ENCODE measurements at places on chromosomes 5 and 9.
A peak's percentile ranks its signal among the peaks of the same experiment; 100 is the strongest.

GRCh38 chr9:38339087-38339486 is 53.4 kb upstream of the ALDH1B1 start:
- DNase-seq: peak; percentile 30

DNA sequence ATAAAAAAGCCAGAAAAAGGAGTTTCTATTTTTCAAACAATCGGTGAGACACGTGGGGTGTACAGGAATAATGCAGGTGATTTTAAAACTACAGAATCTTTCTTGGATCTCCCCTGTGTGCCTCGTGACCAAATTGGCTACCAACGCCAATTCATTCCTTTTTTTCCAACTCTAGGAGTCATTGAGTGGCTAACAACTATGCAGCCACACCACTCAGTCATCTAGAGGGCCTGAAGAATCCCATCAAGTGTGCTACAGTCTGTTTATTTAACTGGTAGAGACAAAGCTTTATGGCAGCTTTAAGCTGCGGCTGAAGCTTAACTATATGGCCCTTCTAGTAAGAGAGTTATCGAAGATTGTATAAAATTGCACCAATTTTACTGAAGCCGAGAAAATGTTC is 113.1 kb upstream of the NIPBL start:
- no peak for DNase-seq

DNA sequence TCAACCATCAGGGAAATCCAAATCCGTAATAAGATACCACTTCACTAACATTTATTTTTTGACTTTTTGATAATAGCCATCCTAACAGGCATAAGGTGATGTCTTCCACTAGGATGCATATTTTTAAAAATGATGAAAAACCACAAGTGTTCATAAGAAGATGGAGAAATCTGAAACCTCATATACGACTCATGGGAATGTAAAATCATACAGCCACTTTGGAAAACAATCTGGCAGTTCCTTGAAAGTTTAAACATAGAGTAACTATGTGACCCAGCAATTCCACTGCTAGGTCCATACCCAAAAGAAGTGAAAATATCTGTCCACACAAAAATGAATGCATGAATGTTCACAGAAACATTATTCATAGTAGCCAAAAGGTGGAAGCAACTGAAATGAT is 431.0 kb downstream of the ENC1 start:
- DNase-seq: no peak

GRCh38 chr9:35508069-35508468 is 18.2 kb downstream of the RUSC2 start:
- DNase-seq: no peak

GRCh38 chr5:174755106-174755505 is 30.7 kb downstream of the MSX2 start:
- DNase-seq: no peak

- peak; percentile 90 for DNase-seq
Observed at GRCh38 chr9:72526901-72527800, 5.7 kb downstream of the TMC1 start.

- DNase-seq: no peak
Observed at GRCh38 chr5:156473269-156473908, 146.4 kb downstream of the SGCD start.

DNA sequence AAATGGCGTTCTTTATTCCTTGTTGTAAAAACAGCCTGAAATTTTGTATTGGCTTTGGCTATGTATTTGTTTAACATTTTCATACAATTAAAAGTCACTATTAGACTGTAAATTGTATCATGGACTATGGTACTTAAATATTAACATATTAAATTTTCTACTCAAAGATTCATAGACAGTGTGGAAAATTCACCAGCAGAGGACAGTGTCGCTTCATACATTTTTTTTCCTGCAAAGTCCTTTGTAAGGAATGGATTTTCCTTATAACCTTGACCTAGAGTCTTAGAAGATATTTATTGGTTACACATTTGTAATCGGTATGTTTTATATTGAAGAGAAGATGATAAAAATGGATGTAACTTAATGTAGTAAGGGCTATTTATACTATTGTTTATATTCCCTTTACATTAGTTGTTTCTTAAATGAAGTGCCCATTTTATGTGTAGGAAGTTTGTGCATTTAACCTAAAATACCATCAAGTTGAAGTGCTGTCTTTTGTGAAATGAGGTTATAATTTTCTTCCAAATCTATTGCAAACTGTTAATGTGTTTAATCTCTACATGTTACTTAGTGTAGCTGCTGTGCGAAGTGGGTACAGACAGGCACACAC is 150.1 kb downstream of the KDM4C start:
- no peak for DNase-seq

- no peak for DNase-seq
Observed at GRCh38 chr9:87556821-87557220, 59.2 kb downstream of the DAPK1 start.

DNA sequence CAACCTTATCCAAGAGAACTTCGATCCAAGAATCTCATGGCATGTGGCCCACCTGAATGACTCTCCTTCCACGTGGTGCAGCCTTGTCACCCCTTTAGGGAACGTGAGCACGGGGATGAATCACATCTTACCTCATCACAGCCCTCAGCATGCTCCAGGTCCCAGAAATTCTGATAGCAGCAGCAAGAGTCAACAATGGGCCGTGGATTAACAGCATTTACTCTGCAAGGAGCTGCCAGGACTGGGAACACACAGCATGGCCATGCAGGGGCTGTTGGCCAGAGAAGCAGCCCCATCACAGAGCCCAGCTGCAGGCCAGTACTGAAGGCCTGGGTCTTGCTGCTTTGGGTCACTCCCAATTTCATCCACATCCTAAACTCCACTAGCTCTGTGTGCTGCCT is 150.4 kb downstream of the C5orf15 start:
- DNase-seq: no peak

DNA sequence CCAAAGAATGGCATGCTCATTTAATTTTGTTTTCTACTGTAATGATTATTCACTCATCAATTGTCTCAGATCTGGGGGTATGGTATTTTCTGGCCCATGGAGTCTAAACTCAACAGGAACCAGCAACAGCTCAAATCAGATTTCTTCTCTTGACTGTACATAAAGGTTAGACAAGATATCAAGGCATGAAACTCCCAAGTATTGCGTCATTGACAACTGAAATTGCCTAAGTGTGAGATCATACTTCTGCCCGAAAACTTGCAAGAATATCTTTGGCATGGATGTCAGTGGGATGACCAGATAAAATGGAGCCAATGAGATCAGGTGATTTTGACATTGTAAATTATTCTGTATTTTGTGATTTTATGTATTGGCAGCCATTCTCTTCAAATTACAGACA is 141.7 kb upstream of the STK32A start:
- no peak for DNase-seq

GRCh38 chr9:71790296-71790695 is 22.0 kb upstream of the CEMIP2 start:
- DNase-seq: no peak

GRCh38 chr5:136482206-136482605 is 116.9 kb upstream of the TRPC7 start:
- DNase-seq: no peak

- DNase-seq: no peak
Observed at GRCh38 chr5:124675931-124676846, 70.2 kb downstream of the ZNF608 start.

GRCh38 chr5:73441378-73441777 is 7.2 kb downstream of the FOXD1 start:
- no peak for DNase-seq

DNA sequence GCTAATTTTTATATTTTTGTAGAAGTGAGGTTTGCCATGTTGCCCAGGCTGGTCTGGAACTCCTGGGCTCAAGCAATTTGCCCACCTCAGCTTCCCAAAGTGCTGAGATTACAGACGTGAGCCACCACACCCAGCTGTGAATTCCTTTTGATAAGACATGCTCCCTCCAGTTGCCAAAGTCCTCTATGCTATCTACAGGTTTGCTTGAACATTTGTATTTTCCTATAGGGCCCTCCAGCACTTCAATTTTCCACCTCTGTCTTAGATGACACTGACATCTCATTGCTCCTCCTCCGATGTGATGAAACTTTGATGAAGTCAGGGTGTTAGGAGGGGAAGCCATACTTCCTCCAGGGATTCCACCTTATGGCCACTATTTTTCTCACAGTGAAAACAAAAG is 25.2 kb upstream of the CTSV start:
- DNase-seq: no peak

DNA sequence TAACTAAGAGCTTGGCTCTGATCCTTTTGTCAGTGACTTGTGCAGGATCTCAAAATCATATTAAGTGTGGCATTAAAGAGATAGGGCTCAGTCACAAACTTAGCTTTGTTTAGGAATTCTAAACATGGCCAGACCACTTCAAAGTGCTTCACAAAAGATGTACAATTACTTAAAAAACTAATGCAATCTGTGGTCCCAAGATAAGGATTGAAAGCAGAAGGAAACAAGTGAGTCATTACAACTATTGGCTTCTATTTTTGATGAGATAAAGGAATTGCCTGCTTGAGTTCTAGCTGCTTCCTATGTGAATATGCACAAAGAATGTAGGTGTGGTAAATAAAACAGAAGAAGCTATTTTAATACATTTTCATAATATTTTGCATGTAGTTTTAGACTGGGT is 44.9 kb upstream of the SLC12A2 start:
- no peak for DNase-seq

DNA sequence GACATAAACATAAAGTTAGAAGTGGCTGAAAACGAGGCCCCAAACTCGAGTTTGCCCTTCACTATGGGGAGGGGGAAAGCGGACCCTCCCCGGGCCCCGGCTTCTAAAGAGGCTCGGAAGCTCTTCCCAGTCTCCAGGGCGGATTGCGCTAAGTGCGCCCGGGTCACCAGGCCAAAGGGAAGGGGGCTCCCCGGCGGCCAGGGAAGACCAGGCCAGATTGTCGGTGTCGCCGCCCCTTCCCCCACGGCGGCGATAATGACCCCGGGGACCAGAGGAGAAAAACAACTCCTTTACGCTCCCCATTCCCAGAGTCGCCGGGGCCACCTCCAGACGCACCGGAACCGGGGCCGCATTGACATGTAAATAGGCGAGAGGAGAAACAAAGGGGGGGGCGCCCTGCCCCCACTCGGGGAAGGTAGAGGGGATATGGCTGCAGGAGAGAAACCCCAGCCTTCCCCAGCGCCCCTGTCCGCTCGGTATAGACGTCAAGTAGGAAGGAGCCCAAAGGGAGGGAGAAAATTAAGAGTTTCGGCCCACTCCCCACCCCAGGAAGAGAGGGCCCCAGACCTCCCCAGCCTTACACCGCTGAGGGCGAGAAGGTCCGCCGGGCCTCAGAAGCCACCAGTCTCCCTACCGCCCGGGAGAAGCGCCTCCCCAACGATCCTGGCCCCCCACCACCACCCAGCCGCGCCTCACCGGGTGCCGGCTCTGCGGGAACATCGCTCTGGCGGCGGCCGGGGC is 1.7 kb downstream of the TLE1 start:
- no peak for DNase-seq

DNA sequence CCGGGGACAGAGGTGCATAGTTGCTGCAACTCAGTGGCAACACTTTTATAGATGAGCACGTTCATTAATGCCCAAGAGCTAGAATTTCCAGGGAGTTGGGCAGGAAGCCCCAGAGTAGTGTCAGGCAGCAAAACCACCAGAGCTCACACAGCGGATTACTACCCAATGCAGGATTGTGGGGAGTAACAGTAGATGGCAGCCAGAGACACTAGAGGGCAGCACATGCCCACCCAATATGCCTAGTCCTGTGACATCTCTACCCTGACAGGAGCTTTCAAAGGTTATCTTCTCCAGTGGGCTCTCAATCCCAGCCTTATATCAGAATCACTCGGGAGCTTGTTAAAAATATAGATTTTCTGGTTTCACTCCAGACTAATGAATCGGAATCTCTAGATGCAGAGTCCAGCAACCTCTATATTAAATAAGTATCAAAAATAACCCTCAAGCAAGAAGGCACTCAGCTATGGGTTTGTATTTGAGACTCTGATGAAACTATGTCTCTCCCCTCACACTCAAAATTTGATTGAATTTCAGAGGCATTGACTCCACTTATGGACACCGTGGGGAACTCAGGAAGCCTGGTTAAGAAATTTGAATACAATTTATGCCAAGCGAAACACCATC is 58.4 kb upstream of the PHF24 start:
- peak; percentile 91 for DNase-seq

DNA sequence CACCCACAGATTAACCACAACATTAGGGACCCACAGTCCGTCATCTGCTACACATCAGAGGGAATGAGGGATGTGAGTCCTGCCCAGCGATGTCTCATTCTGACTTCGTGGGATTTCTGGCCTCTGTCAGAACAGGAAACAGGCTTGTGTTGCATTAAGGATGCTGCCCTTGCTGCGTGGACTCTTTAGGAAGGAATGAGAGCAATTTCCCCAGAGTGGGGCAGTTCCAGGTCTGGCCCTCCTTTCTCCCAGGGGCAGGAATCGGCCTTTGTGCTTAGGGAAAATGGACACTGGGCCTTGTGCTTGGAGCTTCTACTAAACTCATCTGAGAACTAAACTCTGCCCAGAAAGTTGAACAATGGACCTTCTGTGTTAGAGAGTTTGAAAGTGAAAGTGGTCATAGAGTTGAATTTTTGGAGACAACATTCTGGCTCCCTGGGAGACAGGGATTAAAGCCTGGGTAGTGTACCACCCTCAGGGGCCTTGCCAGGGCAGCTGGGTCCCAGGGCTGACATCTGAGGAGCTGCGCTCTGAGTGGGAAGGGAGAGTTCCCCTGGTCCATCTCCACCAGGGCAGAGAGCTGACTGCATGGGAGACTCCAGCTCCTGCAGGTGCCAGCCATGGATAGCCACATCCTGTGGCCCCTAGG is 37.8 kb upstream of the S1PR3 start:
- no peak for DNase-seq

DNA sequence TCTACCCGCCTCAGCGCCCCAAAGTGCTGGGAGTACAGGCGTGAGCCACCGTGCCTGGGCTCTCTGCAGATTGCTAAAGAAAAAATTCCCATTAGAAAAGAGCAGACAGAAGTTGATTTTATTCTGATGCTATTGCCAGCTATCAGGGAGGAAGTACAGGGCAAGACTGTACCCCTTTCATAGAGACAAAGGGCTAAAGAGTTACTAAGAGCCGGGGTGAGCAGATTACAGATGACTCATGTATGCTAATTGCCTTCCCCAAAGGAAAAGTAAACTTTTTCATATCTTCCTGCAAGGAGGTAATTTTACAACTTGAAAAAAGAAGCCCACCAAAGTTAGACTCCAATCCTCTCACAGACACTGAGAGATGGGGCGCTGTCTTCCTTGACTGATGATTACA is 42.3 kb upstream of the MCTP1 start:
- no peak for DNase-seq

DNA sequence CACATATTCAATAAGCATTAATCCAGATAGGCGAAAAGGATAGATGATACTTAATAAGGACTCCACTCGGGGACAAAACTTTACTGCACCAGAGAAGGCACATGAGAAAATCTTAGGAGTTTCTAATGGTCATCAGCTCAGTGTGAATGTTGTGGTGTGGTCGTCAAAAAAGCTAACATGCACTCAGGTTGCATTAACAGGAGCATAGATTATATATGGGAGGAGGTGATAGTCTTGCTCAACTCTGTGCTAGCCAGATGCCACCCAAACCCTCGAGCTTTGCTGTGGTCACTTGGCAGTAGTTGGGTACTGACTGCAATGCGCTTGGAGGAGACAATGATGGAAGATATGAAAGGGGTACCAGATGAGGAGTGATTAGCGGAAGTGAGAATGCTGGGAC is 8.6 kb upstream of the COL27A1 start:
- DNase-seq: no peak

All from activated effector memory CD4-positive, alpha-beta T cell treated with anti-CD3 and anti-CD28 coated beads, Interleukin-2, amount 50 U/mL, for 16 hours (primary cell).